ENCODE measurements at places on chromosomes 16 and 17.

- DNase-seq: no peak
Observed at GRCh38 chr16:80602894-80603293, 62.1 kb downstream of the DYNLRB2 start.

DNA sequence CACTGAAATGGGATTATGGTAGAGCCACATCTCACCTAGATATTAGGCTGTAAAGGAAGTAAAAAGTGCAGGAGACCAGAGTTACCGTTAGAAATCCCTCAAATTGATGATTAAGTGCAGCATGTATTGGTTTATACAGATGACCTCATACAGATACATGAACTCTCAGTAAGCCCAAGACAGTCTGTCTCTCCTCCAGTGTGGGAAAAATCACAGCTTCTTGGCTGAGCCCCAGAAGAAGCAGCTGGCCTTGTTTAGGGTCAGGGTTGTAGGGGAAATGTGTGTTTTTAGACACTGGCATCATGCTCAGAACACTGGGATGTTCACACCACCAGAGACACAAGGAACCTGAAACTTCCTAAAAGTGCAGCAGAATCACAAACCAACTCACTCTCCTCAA lies 135.9 kb downstream of the KATNIP start:
- no peak for DNase-seq

DNA sequence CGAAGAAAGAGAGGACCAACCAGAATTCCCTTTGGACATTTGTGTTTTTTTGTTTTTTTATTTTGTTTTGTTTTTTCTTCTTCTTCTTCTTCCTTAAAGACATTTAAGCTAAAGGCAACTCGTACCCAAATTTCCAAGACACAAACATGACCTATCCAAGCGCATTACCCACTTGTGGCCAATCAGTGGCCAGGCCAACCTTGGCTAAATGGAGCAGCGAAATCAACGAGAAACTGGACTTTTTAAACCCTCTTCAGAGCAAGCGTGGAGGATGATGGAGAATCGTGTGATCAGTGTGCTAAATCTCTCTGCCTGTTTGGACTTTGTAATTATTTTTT lies 3.6 kb downstream of the SOX9 start:
- no peak for DNase-seq

GRCh38 chr17:41621916-41622315 lies 2.5 kb downstream of the KRT17 start:
- DNase-seq: no peak

- no peak for DNase-seq
Observed at GRCh38 chr17:78734793-78735641, 47.1 kb downstream of the CYTH1 start.

GRCh38 chr16:55678161-55678821 lies 22.5 kb downstream of the SLC6A2 start:
- DNase-seq: no peak

DNA sequence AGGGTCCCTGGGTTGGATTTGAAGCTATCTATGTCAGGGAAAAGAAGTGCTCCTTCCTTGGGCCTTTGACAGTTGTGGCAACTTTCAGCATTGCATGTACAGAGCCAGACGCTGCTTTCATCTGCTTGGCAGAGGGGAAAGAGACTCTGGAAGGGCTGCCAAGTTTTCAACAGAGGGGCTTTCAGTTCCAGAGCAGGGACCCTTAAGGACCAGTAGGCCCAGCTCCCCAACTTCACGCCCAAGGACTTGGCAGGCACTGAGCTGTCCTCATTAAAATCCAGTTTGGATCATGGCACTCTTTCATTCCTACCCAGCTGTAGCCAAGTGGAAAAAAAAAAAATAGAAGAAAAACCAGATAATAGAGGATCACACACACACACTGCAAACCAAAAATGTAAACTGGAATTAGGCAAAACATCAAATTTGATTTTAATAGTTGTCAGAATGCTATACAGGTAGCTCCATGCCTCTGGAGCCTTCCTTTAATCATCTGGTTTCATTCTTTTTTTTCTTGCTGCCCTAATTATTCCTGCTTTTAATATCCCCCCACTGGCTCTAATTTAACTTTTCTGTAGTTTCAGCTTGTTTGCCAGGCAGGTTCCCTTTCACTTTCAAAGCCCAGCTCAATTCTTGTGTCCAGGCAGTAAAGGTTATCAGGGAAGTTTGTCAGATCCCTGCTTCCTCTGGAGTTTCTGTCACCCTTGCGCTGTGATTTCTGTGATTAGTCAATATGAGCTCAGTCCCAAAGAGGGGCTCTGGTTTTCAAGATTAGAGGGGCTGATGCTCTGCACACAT lies 702.6 kb upstream of the CDH8 start:
- DNase-seq: no peak

- DNase-seq: no peak
Observed at GRCh38 chr17:79023180-79023705, 726 bp upstream of the C1QTNF1 start.

DNA sequence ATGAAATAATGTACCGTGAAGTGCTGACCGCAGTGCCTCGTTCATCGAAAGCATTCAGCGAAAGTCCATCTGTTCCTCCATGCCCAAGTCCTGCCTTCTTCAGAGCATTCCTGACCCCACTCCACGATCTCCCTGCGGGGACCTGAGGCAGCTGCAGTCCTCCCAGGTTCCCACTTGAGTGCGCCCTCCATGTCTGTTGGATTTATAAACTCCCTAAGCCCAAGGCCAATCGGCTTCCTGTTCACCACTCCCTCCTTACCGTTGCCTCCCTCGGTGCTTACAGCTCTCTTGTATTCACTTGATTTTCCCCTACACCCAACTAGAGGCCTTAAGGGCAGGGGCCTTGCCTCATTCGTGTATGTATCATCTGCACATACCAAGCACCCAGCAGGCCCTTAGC lies 2.8 kb downstream of the RAD51D start:
- DNase-seq: no peak

GRCh38 chr17:1056761-1057160 lies 59.8 kb downstream of the TIMM22 start:
- no peak for DNase-seq

- no peak for DNase-seq
Observed at GRCh38 chr17:7384489-7385081, 3.7 kb downstream of the TNK1 start.

GRCh38 chr17:49198211-49198610 lies 12.2 kb downstream of the GNGT2 start:
- no peak for DNase-seq

DNA sequence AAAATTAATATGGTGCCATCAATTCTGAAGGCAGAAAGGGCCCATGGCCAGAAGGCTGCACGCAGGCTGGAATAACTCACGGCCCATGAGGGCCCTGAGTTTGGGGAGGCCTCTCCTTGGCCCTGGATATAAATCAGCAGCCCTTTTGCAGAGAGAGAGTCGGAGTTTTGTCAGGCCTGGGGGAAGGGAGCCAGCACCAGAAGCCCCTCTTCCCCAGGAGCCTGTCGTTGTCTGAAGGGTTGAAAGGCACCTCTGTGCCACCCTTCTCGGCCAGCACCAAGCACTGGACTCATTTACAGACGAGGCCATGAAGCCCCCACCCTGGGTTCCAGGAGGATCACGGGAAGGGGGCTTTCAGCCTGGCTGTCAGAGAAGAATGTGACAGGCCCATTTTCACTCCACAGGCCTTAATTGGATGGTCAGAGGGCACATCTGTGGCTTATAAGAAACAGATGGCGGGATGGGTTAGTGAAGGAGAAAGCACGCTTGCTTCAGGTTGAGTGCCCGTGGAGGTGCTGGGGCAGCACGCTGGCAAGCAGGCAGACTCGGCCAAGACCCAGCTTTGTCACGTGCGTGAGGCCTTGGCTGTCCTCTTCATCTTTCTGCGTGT lies 140.6 kb downstream of the CLEC16A start:
- DNase-seq: no peak

DNA sequence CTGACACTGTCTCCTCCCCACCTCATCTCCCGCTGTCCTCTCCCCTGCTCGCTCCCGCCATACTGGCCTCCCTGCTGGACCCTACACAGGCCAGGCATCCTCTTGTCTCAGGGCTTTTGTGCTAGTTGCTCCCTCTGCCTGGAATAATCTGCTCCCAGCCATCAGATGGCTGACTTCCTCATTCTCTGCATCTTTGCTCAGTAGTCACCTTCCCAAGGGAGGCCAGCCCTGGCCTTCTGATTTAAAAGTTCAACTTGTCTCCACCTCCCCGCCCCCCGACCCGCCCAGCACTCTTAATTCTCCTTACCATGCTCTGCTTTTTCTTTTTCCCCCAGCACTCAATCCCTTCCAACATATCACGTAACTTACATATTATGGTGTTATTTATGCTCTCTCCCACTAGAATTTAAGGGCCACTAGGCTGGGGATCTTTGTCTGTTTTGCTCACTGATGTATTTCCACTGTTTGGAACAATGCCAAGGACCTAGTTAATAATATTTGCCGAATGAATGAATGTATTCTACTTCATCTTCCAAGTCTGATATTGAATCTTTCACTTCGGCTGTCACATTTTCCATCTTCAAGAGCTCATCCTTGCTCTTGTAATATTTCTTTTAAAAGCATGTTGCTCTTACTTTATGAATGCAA lies 178.3 kb downstream of the CDK5R1 start:
- DNase-seq: no peak

DNA sequence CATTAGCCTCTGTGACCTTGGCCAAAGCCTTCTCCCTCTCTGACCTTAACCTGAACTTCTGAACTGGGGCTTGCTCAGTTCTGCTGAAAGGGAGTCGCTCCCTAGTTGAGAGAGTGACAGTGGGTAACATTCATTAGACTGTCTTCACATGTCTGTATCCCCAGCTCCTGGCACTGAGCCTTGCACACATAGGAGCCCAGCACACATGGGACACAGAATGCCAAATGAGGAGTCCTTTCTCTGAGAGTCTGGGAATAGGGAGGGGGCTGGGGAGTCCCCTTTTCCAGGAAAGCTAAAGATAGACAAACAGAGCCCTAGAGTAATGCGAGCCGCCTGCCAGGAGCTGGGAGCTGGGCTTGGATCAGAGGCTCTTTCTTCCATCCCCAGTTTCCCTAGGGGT lies 2.5 kb downstream of the TAC4 start:
- DNase-seq: no peak

DNA sequence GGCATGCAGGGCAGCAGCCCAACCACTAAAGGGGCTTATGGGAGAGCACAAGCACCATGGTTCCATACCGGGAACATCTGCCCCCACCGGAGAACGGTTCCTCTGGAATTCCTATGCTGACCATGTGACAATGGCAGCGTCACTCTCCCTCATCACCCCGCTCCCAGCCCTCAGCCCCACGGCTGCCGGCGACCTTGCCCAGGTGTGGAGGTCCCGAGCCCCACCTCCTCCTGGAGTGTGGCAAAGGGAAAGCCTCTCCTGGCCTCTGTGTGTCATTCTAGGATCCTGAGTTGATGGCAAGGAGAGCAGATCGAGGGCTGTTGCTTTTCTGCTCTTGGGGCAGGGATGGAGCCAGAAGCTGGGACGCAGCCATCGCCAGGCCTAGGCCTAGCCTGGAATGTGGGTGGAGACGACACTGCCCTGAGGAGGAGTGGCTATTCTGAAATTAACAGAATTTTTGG lies 17.8 kb upstream of the RNPS1 start:
- DNase-seq: no peak

DNA sequence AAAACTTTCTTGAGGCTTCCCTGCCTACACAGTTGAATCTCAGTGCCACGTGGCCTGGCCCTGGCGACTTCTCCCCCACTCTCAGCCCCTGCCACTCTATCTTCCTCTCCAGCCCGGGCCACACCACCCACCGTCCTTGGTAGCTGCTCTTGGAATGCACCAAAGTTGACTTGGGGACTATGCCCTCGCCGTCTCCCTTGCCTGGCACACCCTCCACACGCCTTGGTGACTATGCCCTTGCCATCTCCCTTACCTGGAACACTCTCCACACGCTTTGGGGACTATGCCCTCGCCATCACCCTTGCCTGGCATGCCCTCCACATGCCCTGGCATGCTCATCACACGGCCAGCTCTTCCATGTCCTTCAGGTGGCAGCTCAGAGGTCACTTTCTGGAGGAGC lies 15.5 kb upstream of the TVP23A start:
- no peak for DNase-seq

GRCh38 chr17:55673743-55674506 lies 48.7 kb downstream of the TMEM100 start:
- no peak for DNase-seq

Measured in activated CD4-positive, alpha-beta T cell treated with anti-CD3 and anti-CD28 coated beads, Interleukin-2, amount 50 U/mL, for 48 hours (primary cell).